ENCODE measurements at places on chromosomes 2 and 18. TPM values are rescaled to one million over a fixed set of nuclear protein-coding genes. Genes with fewer than 3 reads are reported as not detected.

DNA sequence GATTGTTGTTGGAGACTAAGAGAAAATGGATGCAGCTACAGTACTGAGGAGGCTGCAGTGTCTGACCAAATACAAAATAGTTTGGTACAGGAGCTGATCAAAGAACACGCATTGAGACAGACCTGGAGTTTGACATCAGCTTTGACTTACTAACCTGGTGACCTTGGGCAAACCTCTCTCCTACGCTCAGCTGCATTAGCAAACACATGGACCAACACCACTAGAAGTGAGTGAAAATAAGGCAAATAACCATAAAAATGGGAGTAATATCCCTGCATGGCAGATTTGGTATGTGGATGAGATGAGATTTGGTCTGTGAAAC, 126.5 kb downstream of the LPIN1 start:
- no peak overlapping the region for H3K4me3 ChIP-seq
- no peaks in the 10 kb centered on the region for H3K4me1 ChIP-seq
- no peak overlapping the region for H3K27ac ChIP-seq
- no peak for DNase-seq
- H3K27me3 ChIP-seq, result peaks cover 8% of the 10 kb centered on the region

The TEX44 gene
- total RNA-seq, result not detected

The USP14 gene
- total RNA-seq, result 89.7 TPM

- H3K4me3 ChIP-seq, result no peak overlapping the region
- no peak for DNase-seq
- peaks cover 3% of the 10 kb centered on the region for H3K4me1 ChIP-seq
Measured at GRCh38 chr2:9333591-9334171, 89.6 kb downstream of the ITGB1BP1 start.

- DNase-seq, result no peak
- no peak overlapping the region for H3K27ac ChIP-seq
- no peak overlapping the region for H3K4me3 ChIP-seq
- peaks cover 11% of the 10 kb centered on the region for H3K4me1 ChIP-seq
- H3K27me3 ChIP-seq, result no peaks in the 10 kb centered on the region
- H3K36me3 ChIP-seq, result peaks cover 68% of the 10 kb centered on the region
Measured at GRCh38 chr2:101881131-101881530, 110.6 kb upstream of the IL1R2 start.

- H3K27me3 ChIP-seq, result peaks cover 28% of the 10 kb centered on the region
- H3K4me1 ChIP-seq, result no peaks in the 10 kb centered on the region
- no peaks in the 10 kb centered on the region for H3K36me3 ChIP-seq
- DNase-seq, result no peak
- no peak overlapping the region for H3K4me3 ChIP-seq
Measured at GRCh38 chr2:232348936-232349335, 29.6 kb upstream of the ALPP start.

DNA sequence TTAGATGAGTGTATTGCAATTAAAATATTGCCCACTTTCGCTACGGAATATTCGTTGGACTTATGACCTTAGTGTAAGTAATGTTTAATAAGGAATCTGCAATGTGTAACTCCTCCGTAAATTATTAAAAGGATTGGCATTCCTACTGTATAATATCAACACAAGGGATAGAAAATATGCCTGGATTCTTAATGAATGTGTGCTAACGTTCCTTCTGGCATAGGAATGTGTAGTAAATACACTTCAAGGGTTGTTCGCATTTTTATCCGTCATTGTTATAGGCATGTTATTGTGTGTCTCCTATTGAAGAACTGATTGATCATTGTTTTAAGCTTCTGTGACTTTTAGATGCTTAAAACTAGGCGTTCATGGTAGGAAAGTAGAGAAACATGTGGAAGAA, 134.5 kb downstream of the NEDD4L start:
- no peaks in the 10 kb centered on the region for H3K36me3 ChIP-seq
- H3K27ac ChIP-seq, result no peak overlapping the region
- no peaks in the 10 kb centered on the region for H3K4me1 ChIP-seq

DNA sequence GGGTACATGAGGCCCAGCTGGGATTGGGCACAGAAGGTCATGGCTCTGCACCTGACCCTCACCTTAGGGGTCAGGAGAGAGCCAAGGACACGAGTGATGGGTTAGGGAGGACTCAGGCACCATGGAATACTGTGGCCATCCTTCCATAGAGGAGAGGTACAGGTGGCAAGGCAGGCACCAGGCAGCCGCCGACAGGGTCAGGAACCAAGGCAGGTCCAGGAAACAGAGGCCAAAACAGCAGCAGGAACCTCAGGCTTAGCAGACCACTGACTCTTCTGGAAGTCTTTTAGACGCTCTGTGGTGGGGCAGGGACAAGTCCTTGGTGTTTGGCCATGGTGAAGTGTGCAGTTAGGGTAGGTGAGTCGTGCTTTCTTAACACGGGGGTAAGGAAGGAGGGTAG, 128.0 kb downstream of the NEDD4L start:
- H3K4me3 ChIP-seq, result no peak overlapping the region
- H3K27me3 ChIP-seq, result peaks cover under 1% of the 10 kb centered on the region
- no peak for DNase-seq

The ZNG1B gene
- 48.9 TPM for total RNA-seq

DNA sequence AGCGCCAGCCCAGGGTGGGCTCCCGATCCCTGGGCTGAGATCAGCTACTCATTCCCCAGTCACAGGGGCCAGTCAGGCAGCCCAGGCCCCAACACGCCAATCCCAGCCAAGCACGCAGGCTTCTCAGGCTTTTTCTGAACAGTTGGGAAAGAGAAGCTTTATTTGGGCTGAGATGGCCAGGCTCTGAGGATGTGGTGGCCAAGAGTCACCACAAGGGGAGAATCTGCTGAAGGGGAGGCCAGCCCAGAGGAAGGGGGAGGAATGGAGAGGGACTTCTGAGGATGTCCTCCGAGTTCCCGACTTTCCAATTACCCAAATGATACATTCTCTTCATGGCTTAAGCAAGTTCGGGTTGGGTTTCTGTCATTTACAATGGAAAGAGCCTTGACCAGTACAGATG, 2.8 kb upstream of the DIPK1C start:
- H3K4me3 ChIP-seq, result no peak overlapping the region
- peaks cover 5% of the 10 kb centered on the region for H3K4me1 ChIP-seq
- DNase-seq, result no peak
- peaks cover 60% of the 10 kb centered on the region for H3K27me3 ChIP-seq
- H3K36me3 ChIP-seq, result no peaks in the 10 kb centered on the region
- H3K27ac ChIP-seq, result no peak overlapping the region

DNA sequence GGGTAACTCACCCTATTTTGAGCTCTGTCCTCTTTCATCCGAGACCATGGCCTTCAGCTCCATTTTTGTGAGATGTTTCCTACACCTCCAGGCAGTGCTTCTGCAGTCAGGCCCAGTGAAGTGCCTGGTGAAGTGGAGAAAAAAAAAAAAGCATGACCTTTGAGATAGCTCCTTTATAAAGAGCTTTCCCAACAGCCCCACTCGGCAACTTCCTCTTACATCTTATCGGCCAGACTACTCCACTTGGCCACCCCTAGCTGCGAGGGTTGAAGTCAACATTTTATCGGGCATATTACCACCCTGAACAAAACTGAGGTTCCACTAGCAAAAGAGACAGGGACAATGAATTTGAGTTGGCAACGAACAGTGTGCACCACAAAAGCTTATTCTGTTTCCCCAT, 124.8 kb upstream of the RNF152 start:
- no peak for DNase-seq
- H3K36me3 ChIP-seq, result no peaks in the 10 kb centered on the region
- no peak overlapping the region for H3K27ac ChIP-seq
- H3K4me3 ChIP-seq, result no peak overlapping the region
- peaks cover 2% of the 10 kb centered on the region for H3K4me1 ChIP-seq

The LRRTM4 gene
- not detected for total RNA-seq

- H3K36me3 ChIP-seq, result peaks cover 71% of the 10 kb centered on the region
- no peaks in the 10 kb centered on the region for H3K27me3 ChIP-seq
- no peak overlapping the region for H3K27ac ChIP-seq
- peaks cover 11% of the 10 kb centered on the region for H3K4me1 ChIP-seq
Measured at GRCh38 chr18:23200756-23201155, 65.5 kb downstream of the CABLES1 start.

GRCh38 chr2:72916743-72917137, 579 bp upstream of the EMX1 start:
- H3K27me3 ChIP-seq, result peaks cover 71% of the 10 kb centered on the region
- H3K4me1 ChIP-seq, result peaks cover 8% of the 10 kb centered on the region
- DNase-seq, result no peak
- no peak overlapping the region for H3K27ac ChIP-seq
- H3K36me3 ChIP-seq, result no peaks in the 10 kb centered on the region
- peak overlapping the region; percentile 41 for H3K4me3 ChIP-seq

DNA sequence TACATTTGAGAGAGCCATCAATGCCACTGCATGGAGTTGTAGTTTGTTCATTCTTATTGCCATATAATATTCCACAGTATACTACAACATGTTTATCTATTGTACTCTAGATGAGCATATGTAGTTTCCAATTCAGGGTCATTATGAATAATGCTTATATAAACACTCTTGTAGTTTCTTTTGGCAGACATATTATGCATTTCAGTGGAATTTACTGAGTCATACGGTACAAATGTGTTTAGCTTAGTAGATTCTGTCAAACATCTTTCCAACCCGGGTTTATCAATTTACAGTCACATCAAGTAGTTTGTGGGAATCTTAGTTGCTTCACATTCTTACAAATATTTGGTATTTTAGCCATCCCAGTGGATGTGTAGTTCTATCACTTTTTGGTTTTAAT, 161.1 kb downstream of the KCNH7 start:
- H3K27me3 ChIP-seq, result no peaks in the 10 kb centered on the region
- H3K4me1 ChIP-seq, result no peaks in the 10 kb centered on the region
- H3K4me3 ChIP-seq, result no peak overlapping the region
- no peak for DNase-seq
- H3K27ac ChIP-seq, result no peak overlapping the region
- H3K36me3 ChIP-seq, result no peaks in the 10 kb centered on the region

- H3K36me3 ChIP-seq, result no peaks in the 10 kb centered on the region
- no peak for DNase-seq
- no peak overlapping the region for H3K27ac ChIP-seq
- no peaks in the 10 kb centered on the region for H3K27me3 ChIP-seq
- no peak overlapping the region for H3K4me3 ChIP-seq
Measured at GRCh38 chr2:137806068-137806805, 158.0 kb upstream of the HNMT start.

DNA sequence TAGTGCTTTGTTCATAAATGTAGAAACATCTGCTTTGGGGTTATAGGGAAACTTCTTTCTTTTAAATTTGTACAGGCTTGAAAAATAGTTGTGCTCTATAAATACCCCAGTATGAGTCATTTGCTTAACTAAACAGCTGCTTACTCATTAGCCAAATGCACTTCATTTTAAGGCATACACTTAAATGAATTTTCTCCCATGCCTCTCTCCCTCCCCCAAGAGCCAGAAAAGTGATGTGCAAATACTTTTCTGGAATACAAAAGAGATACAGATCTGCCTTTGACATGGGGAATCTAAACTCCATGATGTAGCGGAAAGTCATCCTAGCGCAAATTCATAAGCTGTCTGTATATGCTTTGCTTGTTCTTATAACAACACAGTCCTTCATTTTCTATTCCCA, 469.4 kb downstream of the DLGAP1 start:
- no peak overlapping the region for H3K4me3 ChIP-seq
- H3K36me3 ChIP-seq, result no peaks in the 10 kb centered on the region
- H3K27me3 ChIP-seq, result no peaks in the 10 kb centered on the region
- H3K27ac ChIP-seq, result no peak overlapping the region
- peaks cover 5% of the 10 kb centered on the region for H3K4me1 ChIP-seq

- peaks cover 49% of the 10 kb centered on the region for H3K36me3 ChIP-seq
- H3K4me3 ChIP-seq, result peak overlapping the region; percentile 86
- no peaks in the 10 kb centered on the region for H3K27me3 ChIP-seq
Measured at GRCh38 chr2:175181877-175182308, 383 bp upstream of the ATP5MC3 start.

DNA sequence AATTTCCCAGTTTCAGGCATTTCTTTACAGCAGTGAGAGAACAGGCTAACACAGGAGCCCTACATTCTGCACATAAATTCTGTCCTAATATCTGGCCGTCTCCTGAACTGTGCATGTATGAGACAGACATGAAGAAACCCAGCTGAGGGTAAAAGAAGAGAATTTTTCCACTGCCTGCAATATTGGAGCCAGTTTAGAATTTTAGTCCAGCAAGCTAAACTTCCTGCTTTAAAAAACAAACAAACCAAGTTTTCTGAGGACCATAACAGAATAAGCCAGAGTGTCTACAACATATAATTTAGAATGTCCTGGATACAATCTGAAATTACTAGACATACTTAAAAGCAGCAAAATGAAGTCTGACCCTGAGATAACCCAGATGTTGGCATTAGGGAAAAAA, 215.1 kb upstream of the KLHL29 start:
- H3K27me3 ChIP-seq, result no peaks in the 10 kb centered on the region
- no peaks in the 10 kb centered on the region for H3K4me1 ChIP-seq
- no peak for DNase-seq
- no peak overlapping the region for H3K4me3 ChIP-seq
- H3K27ac ChIP-seq, result no peak overlapping the region

The LYG2 gene
- not detected for total RNA-seq

GRCh38 chr18:36419900-36420531, 122.5 kb downstream of the FHOD3 start:
- H3K4me3 ChIP-seq, result no peak overlapping the region
- H3K36me3 ChIP-seq, result no peaks in the 10 kb centered on the region
- DNase-seq, result no peak
- no peak overlapping the region for H3K27ac ChIP-seq
- no peaks in the 10 kb centered on the region for H3K27me3 ChIP-seq

DNA sequence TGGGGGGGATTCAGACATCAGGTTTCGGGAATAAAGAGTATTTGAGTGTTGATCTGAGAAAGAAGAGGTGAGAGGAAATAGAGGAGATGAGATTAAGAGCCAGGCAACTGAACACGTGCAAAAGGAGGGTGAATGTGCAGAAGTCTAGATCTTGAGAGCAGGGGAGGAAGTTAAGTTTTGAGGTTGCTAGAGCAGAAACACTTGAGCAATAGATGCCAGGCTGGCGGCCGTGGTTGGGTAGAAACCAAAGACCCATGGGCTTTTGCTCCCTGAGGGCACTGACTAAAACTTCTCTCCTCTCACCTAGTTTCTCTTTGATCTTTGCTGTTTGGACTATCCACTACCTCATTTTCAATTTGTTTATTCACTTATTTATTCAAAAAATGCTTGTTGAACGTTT, 116.0 kb downstream of the CDC42EP3 start:
- no peak overlapping the region for H3K27ac ChIP-seq
- peaks cover 12% of the 10 kb centered on the region for H3K4me1 ChIP-seq
- no peak for DNase-seq
- H3K4me3 ChIP-seq, result no peak overlapping the region
- no peaks in the 10 kb centered on the region for H3K36me3 ChIP-seq

- no peak overlapping the region for H3K27ac ChIP-seq
- H3K36me3 ChIP-seq, result no peaks in the 10 kb centered on the region
- DNase-seq, result no peak
- peaks cover 11% of the 10 kb centered on the region for H3K27me3 ChIP-seq
- no peaks in the 10 kb centered on the region for H3K4me1 ChIP-seq
- no peak overlapping the region for H3K4me3 ChIP-seq
Measured at GRCh38 chr2:237510502-237511217, 23.6 kb downstream of the MLPH start.

DNA sequence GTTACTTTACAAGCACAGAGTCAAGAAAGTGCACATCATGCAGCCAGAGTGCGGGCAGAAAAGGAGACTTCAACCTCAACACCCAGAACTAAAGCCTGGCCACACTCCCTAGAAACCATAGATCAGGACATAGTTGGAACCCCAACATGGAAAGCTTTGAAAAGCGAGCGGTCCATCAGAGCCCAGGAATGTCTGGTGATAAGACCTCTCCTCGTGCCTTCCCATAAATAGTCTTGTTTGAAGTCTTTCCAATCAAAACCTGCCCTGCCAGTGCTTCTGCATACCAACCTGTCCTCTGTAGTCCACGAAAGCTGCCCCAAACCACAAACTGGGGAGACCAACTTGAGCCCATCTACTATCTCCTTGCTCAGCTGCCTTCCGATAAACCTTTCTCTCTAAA, 55.5 kb downstream of the NEURL3 start:
- no peak for DNase-seq
- peaks cover 2% of the 10 kb centered on the region for H3K27me3 ChIP-seq
- no peak overlapping the region for H3K27ac ChIP-seq
- H3K4me3 ChIP-seq, result no peak overlapping the region

The LDLRAD4 gene
- 32.7 TPM for total RNA-seq

Measured in activated T-helper 2 cell treated with anti-CD3 and anti-CD28 coated beads, Interferon-gamma antibody, Interleukin-2, Interleukin-4, amounts not matched to agents 10 μg/mL and 5 μg/mL and 100 μg/mL, durations not matched to agents 14 hours and 24 hours and 36 hours (primary cell).